Esophagus squamous epithelium (tissue), 5 donors: ENCODE measurements at places on chromosomes 4 and X. TPM values are rescaled to one million over a fixed set of nuclear protein-coding genes. Genes with fewer than 3 reads are reported as not detected.

The RIBC1 gene
- not detected for total RNA-seq

The USP51 gene
- 0.95 TPM for total RNA-seq

The FSTL5 gene
- not detected for total RNA-seq

The SRPX2 gene
- 38.4 TPM for total RNA-seq

The PRDM8 gene
- total RNA-seq, result 6.1 TPM

The THAP6 gene
- 8.4 TPM for total RNA-seq

The CNKSR2 gene
- total RNA-seq, result 3.1 TPM

GRCh38 chrX:15696516-15696915 lies 31.9 kb upstream of the CLTRN start:
- no peak overlapping the region for H3K4me3 ChIP-seq
- H3K4me1 ChIP-seq, result no peaks in the 10 kb centered on the region
- no peak overlapping the region for H3K27ac ChIP-seq
- H3K27me3 ChIP-seq, result no peaks in the 10 kb centered on the region

DNA sequence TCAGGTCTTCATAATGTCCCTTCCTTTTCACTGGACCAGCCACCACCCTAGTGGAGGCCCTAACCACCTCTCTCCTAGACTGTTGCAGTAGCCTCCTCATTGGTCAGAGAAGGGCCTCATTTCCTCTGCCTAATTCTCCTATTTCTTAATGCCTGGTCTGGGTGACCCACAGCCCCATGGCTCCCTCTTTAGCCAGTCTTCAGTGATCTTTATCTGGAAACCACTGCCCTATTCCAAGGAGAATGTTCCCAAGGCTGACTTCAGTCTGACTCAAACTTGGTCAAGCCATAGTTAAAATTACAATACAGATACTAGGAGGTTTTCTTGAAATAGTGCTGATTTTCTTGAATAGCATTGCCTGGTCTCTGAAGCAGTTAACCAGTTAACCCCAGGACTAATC lies 53.6 kb upstream of the PRPS1 start:
- no peak for DNase-seq
- peak overlapping the region; percentile 13 for H3K27ac ChIP-seq
- H3K4me3 ChIP-seq, result no peak overlapping the region
- no peaks in the 10 kb centered on the region for H3K27me3 ChIP-seq
- H3K4me1 ChIP-seq, result peaks cover 4% of the 10 kb centered on the region

DNA sequence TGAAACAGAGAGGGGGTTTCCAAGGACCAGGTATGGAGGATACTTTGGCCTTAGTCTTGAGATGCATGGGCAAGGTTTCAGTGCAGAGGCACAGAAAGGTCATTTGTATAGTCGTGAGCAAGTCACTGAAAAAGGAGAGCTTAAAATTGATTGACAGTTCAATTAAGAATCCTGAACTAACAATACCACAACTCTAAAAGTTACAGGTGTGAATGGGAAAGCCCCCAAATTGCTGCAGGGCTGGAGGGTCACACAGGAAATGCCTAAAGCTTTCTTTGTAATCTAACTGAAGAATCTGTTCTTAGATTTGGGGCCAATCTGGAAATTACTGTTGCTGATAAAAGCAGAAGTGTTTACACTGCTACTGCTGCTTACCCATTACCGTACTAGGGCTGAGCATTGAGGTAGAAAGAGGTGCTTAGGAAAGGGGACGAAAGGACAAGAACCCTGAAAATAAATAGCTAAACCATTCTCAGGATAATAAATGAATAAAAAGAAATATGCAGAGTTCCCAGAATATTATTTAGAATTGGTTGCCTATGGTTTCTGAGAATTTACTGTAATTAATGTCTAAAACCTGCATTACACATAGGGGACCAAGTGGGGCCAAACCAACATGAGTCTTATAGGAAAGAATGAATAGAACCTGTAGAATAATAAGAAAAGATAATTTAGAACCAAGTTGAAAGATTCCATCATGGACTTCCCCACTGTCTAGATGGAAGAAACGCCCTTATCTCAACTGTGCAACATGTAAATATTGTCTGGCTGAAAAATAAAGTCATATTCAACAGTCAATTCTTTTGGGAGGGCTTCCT lies 91.9 kb upstream of the PPP1R2C start:
- no peak overlapping the region for H3K27ac ChIP-seq
- no peaks in the 10 kb centered on the region for H3K36me3 ChIP-seq
- H3K4me3 ChIP-seq, result no peak overlapping the region
- DNase-seq, result no peak
- H3K4me1 ChIP-seq, result no peaks in the 10 kb centered on the region

GRCh38 chr4:178306565-178306964 lies 864.3 kb upstream of the AGA start:
- no peak for DNase-seq
- H3K27ac ChIP-seq, result no peak overlapping the region
- no peaks in the 10 kb centered on the region for H3K27me3 ChIP-seq
- no peaks in the 10 kb centered on the region for H3K4me1 ChIP-seq

GRCh38 chr4:13642170-13642950 lies 14.8 kb upstream of the BOD1L1 start:
- H3K4me1 ChIP-seq, result peaks cover 17% of the 10 kb centered on the region
- H3K36me3 ChIP-seq, result no peaks in the 10 kb centered on the region
- no peak overlapping the region for H3K4me3 ChIP-seq
- no peak for DNase-seq
- H3K27ac ChIP-seq, result no peak overlapping the region

DNA sequence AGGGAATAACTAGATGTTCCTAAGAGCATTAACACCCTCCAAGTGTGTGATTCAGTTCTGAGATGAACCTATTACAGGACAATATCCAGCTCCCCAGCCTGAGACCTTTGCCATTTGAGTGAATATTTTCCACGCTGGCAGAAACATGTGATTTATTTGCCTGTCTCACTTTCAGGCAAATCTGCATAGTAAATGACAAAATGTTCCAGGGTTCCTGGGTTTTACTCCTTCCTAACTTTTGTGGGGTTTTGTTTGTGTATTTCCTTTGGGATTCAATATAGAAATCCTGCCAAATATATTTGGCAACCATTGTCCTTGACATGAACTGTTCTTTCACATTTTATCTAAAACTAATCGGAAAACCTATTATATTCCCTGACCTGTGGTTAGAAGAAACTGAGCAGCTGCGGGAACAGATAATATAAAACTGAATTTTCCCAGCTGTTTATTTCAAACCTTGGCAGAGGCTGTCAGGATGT lies 12.5 kb downstream of the F8 start:
- H3K4me1 ChIP-seq, result no peaks in the 10 kb centered on the region
- H3K4me3 ChIP-seq, result no peak overlapping the region
- no peak for DNase-seq
- no peaks in the 10 kb centered on the region for H3K36me3 ChIP-seq
- H3K27me3 ChIP-seq, result no peaks in the 10 kb centered on the region

GRCh38 chr4:54683616-54684346 lies 26.0 kb downstream of the KIT start:
- no peaks in the 10 kb centered on the region for H3K4me1 ChIP-seq
- DNase-seq, result no peak
- no peak overlapping the region for H3K27ac ChIP-seq
- no peak overlapping the region for H3K4me3 ChIP-seq

GRCh38 chr4:85603437-85604336 lies 128.7 kb downstream of the ARHGAP24 start:
- DNase-seq, result no peak
- H3K4me1 ChIP-seq, result no peaks in the 10 kb centered on the region
- H3K27ac ChIP-seq, result no peak overlapping the region
- no peaks in the 10 kb centered on the region for H3K36me3 ChIP-seq
